Sciatic nerve (tissue), 2 donors: ENCODE measurements at places on chromosomes 1 and 21.

GRCh38 chr21:33901412-33902288 lies 14.0 kb downstream of the ATP5PO start:
- no peak for DNase-seq

DNA sequence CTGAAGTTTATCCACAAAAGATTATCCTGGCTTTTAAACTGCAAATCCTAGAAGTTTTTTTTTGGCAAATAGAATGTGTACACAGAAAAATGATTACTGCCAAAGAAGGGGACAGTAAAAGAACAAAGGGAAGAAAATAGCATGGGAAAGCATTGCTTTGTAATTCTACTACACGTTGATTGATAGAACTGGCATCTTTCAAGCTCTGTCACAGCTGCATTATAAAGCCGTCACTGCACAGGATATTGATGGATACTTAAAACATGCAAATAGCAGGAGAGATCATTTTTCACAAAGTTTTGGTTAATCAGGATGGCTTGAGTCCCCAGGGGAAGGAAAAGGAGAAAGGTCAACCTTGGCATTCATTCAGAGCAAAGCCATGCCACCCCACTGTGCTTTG lies 183.7 kb upstream of the RRP15 start:
- DNase-seq = no peak

GRCh38 chr1:175015243-175015642 lies 8.0 kb downstream of the MRPS14 start:
- DNase-seq = no peak

DNA sequence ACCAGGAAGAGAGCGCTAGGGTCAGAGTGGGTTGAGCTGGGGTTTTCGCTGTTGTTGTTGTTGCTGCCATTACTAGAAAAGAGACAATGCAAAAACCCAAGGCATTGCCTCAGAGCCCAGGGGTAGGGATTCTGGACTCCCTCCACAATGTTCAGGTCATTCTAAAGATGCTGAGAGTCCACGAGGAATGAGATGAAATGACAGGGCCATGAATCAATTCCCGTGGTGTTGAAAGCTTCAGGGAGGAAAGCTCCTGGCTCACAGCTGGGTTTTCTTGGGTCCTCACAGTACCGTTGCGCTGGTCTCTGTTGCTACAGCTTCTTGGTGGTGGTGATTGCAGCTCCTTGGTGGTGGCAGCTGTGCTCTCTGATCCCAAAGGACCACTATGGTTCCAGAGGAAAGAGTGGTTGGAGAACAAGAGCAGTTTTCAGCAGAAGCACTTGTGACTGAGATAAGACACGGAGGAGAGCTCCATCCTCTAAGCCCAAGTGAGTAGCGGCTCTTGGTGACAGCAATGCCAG lies 58.2 kb downstream of the ETS2 start:
- no peak for DNase-seq

DNA sequence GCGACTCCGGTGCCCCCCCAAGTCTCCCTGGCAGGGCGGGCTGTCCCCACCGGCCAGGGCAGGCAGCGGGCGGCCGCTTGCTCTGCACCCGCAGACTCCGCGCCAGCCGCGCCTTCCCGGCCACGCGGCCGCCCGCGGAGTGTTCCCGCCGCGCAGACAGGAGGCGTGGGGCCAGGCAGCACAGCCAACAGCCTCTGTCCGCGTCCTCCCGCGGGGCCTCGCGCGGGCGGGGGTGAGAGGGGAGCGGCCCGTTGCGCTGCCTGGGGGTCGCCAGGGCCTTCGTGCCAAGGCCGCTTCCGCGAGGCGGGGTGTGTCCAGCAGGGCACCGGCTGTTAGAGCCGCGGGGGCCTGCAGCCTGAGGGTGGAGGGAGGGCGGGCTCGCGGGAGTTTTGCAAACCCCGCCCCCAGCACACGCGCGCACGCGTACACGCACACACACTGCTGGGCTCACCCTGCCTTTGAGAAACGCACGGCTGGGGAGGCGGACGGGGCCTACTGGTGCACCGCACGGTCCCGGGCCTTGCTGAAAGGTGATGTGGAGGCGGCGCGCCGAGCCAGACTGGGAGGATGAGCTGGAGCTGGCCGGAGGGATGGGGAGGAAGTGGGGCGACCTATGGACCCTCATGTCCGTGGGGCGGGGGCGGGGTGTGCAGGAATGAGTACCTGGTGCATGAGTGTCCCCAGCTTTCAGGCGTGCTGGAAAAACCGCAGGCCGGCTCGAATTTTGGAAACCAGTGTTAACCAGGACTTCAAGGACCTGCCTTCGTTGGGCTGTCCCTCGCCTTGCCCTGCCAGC lies 41.5 kb downstream of the KIAA1614 start:
- peak; percentile 85 for DNase-seq

GRCh38 chr1:46072975-46073374 lies 59.5 kb downstream of the PIK3R3 start:
- DNase-seq = no peak

DNA sequence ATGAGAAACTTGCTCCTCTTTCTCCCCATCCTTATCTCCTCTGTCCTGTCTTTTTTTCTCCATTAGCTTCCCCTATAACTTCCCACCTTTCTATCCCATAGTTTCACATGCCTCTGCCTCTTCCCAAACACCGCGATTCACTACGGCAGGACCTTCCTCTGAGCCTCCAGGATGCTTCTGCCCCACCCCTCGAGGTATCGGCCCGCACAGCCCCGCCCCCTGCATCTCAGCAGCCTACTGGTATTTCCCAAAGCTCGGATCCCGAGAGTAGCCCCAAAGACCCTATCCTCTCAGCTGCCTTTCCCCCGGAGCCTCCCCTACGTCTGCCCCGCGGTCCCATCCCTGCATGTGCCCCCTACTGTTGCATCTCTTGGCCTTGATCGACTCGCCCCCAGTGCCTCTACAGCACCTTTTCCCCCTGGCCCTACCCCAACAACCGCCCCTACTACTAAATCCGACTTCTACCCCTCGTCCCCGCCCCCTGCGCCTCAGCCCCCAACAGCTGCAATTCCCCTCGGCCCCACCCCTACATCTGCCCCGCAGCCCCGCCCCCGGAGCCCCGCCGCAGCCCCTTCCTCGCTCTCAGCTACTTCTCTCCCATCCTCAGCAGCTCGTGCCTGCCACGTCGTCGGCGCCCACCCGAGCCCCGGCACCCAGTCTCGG lies 512 bp downstream of the PIAS3 start:
- peak; percentile 79 for DNase-seq
